ENCODE measurements at places on chromosomes 13 and 19. TPM values are rescaled to one million over a fixed set of nuclear protein-coding genes. Genes with fewer than 3 reads are reported as not detected.

Gene FUT2
- not detected for total RNA-seq

Gene CFAP97D2
- 0.17 TPM for total RNA-seq

Gene POLD1
- total RNA-seq, result 224 TPM

Gene COMP
- not detected for total RNA-seq

Gene SMIM44
- total RNA-seq, result not detected

Gene DCLK1
- not detected for total RNA-seq

Gene CLDN10
- total RNA-seq, result not detected

Gene FAM124A
- total RNA-seq, result not detected

Gene MCF2L
- total RNA-seq, result 6.5 TPM

Gene LGALS14
- total RNA-seq, result 1.2 TPM

Gene CASP14
- not detected for total RNA-seq

Gene NRTN
- 0.38 TPM for total RNA-seq

Gene COX6B1
- total RNA-seq, result 512 TPM

Gene CEACAM19
- 0.17 TPM for total RNA-seq

Gene CYP4F22
- total RNA-seq, result 0.29 TPM

Gene DLL3
- total RNA-seq, result 0.74 TPM

Gene KIR2DL3
- total RNA-seq, result not detected

Gene ZNF724
- 13.3 TPM for total RNA-seq

Gene PSG3
- not detected for total RNA-seq

Gene KISS1R
- 5.3 TPM for total RNA-seq

Gene TGFBR3L
- 3.7 TPM for total RNA-seq

Gene ZNF574
- total RNA-seq, result 8.8 TPM

Gene GPR18
- 2.4 TPM for total RNA-seq

Gene NLRP9
- total RNA-seq, result not detected

Gene ZNF177
- total RNA-seq, result 0.64 TPM

Gene ZNF793
- 3.9 TPM for total RNA-seq

Gene CLEC4G
- total RNA-seq, result not detected

Gene CD209
- total RNA-seq, result not detected

Gene CGB1
- not detected for total RNA-seq

Gene KCNN4
- 73.7 TPM for total RNA-seq

Gene IRF3
- total RNA-seq, result 85.2 TPM
